MG63 (cell line): ENCODE measurements at places on chromosomes 16 and 17. TPM values are rescaled to one million over a fixed set of nuclear protein-coding genes. Genes with fewer than 3 reads are reported as not detected.

KRTAP2-1 gene
- total RNA-seq = not detected in 2 replicates

GDPD1 gene
- not detected in 2 replicates for total RNA-seq

PLCG2 gene
- 0.37 and 1.0 TPM in 2 replicates for total RNA-seq

DNAAF8 gene
- total RNA-seq = 2.8 and 3.4 TPM in 2 replicates

LPO gene
- total RNA-seq = not detected in 2 replicates

KRT33B gene
- total RNA-seq = 0.17 and 2.0 TPM in 2 replicates

DNA sequence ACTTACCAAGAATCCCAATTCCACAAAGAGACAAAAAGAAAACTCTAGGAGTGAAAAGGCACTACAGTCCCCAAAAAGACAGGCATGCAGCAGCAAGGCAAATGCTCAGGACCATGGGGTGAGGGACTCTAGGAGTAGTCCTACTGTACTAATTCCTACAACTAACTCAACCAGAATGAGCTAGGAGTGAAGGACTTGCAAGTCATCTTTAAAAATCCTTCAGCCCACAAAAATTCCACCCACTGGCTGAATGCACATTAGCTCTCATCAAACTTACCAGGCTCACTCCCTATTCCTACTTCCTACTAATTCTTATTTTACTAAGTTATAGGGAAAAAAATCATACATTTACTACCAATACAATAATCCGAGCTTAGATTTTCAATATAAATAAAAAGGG, 141.7 kb upstream of the C17orf78 start:
- no peak for DNase-seq

- DNase-seq = no peak
Measured at GRCh38 chr17:77959126-77959925, 823 bp downstream of the TNRC6C start.

GRCh38 chr16:31705371-31705770, 168.2 kb upstream of the ZNF267 start:
- DNase-seq = no peak

DNA sequence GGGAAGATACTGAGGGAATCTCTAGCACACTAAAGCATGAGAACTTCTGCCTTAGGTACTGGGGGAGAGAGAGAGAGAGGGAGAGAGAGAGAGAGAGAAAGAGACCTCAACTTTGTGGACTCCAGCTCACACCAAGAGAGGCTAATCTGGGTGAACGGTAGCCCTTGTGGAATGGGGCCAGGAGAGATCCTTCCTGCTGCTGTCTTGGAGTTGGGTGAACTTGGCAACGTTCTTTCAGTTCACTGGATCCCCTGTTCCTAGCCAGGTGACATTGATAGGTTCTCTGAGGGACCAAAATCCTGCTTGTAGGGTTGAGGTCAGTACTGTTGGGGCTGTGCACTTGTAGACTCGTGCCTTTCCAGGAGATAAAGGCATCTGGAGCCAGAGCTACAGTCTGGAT, 26.5 kb upstream of the WFIKKN2 start:
- DNase-seq = no peak

DNA sequence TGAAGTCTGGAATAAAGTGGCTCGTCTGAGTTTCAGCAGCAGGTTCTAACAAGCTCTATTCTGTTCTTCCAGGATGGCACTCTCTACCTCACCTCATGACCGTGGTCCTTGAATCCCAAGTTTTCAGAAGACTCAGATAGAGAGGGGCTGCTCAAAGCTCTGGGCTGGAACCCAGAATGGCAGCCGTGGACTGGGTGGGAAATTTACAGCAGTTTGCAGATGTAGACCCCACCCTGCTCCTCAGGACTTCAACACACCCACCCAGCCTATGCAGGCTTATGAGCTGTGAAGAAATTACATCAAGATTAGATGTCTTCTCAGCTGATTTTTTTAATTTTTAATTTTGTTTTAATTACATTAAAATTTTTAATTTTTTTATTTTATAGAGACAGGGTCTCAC, 59.4 kb downstream of the METRNL start:
- DNase-seq = no peak

DNA sequence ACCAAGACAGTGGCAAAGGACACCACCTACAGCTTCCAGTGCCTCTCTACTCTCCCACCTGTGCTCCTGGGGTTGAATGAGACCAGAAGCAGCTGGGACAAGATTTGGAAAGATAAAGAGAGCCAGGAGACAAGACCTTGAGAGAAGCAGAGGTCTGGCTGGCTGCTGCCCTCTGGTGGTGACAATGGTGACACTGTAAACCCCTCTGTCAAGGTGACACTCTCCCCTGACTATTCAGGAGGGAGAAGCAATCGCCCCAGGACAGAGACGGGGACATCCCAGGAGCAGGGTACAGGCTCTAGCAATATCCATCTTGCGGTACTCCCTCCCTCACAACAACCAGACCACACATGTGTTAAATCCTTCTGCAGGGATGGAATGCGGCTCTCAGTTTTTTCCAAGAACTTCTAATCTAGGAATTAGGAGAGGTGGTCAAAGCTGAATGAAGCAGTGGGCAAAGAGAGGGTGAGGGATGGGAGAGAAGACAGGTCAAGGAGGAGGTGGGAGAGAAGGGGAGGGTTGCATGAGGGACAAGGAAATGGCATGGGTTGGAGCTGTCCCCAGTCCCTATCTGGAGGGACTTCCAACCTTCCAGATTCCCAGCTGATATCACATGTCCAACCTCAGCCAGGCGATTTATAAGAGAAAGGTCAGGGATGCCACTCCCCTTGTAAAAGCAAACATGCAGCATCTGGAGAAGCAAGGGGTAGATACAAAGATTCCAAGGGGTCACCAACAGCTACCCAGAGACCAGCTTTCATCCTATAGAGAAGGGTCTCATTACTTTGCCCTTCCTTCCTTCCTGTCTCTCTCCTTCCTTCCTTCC, 2.9 kb downstream of the PHOSPHO1 start:
- DNase-seq = peak; percentile 56

GRCh38 chr17:40463122-40463550, 19.9 kb downstream of the IGFBP4 start:
- no peak for DNase-seq

- no peak for DNase-seq
Measured at GRCh38 chr16:85166281-85166680, 54.0 kb upstream of the CIBAR2 start.
